Activated CD4-positive, alpha-beta T cell treated with anti-CD3 and anti-CD28 coated beads, Interleukin-2, Interleukin-4, amounts not matched to agents 100 ng/mL and 50 ng/mL, durations not matched to agents 16 hours and 8 hours (primary cell): ENCODE measurements at places on chromosomes 5 and 9.
A peak's percentile ranks its signal among the peaks of the same experiment; 100 is the strongest.

GRCh38 chr5:164013077-164013670 lies 507.8 kb downstream of the MAT2B start:
- peak; percentile 38 for DNase-seq

DNA sequence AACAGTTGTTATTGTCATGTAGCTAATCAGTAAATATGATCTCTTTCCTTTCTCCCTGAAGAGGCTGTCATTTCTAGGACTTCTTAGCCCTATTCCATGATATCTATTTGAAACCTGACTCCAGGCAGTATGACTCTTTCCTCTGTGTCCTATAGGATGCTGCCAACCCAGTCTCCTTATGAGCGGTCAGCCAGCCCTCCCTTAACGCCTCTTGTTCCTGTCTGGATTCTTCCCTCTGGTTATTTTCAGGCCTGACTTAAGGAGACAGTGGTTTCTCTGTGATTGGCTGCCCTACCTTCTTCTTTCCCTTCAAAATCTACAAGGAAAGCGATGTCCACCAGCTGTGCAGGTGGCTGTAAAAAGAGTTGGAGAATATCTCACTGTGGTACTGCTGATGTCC lies 19.4 kb upstream of the C5orf63 start:
- DNase-seq: no peak

GRCh38 chr9:34170237-34170991 lies 8.4 kb upstream of the UBAP1 start:
- DNase-seq: no peak

- DNase-seq: no peak
Observed at GRCh38 chr5:53923961-53924360, 363.5 kb downstream of the NDUFS4 start.

DNA sequence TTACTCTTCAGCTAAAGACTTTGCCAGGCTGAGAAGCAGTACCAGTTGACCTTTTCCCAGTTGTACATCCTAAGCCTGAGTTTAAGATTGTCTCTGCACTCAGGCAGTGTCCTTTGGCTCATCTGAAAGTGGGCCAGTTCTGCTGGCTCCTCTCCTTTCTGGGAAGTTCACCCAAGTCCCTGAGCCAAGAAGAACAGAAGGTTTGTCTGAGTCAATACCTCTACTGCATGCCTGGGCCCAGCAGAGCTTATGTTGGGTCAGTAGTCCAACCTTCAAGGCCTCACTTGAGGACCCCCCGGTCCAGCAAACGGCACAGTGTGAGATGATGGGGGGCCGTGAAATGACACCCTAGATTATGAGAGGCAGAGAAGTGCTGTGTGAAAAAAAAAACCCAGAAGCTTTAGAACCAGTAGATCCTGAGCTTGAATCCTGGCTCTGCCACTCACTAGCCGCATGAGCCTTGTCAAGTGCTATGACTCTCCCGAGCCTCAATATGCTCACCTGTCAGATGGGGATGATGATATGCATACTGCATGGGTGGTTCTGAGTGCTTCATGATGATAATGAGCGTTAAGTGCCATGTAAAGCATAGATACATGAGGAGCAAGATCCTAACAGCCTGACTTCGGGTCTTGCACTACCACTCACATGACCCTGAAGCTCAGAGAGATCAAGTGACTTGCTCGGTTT lies 156.0 kb downstream of the MACROH2A1 start:
- DNase-seq: no peak

DNA sequence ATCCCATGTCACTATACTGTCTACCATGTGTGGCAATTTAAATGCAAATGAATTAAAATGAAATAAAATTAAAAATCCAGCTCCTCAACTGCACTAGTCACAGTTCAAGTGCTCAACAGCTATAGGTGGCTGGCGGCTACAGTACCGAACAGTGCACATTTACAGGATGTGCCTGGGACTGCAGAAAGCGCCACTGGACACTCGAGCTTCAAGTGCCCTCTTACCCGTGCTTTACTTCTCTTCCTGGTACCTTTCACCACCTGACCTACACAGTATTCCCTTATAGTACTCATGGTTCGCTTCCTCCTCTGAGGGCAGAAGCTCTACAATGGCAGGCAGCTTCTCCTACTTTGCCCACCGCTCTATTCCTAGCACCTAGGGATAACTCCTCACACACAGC lies 166.6 kb downstream of the FANCC start:
- DNase-seq: no peak

DNA sequence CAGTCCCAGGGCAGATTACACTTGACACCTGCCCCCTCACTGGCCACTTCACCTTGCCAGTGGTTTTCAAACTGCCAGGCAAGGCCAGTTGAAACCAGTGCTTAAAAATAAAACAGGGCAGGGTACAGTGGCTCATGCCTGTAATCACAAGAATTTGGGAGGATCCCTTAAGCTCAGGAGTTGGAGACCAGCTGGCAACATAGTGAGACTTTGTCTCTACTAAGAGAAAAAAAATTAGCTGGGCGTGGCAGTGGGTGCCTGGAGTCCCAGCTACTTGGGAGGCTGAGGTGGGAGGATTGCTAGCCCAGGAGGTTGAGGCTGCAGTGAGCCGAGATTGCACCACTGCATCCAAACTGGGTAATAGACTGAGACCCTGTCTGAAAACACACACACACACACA lies 58.1 kb downstream of the ROPN1L start:
- DNase-seq: no peak
